Epithelial cell of esophagus (primary cell): ENCODE measurements at places on chromosomes 2 and 18.
A peak's percentile ranks its signal among the peaks of the same experiment; 100 is the strongest.

DNA sequence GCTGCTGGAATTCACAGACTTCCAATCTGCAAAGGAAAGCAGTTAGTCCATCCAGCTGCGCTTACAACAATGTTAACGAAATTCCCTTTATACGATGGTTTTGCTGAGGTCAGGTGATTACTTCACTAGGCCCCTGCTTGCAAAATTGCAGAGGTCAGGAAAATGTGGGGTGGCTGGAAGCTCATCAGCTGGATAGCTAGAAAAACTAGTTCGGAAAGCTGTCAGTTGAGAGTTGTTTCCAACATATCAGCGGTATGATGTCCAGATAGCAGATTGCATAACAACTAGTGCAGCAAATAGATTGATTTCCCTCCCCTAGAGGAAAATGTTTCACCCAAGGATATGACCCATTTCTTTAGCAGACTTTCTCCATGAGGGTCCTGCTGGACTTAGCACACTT is 2021.1 kb upstream of the CELF4 start:
- peak; percentile 10 for DNase-seq

- DNase-seq: no peak
Measured at GRCh38 chr2:85611217-85611704, 605 bp downstream of the C2orf68 start.

DNA sequence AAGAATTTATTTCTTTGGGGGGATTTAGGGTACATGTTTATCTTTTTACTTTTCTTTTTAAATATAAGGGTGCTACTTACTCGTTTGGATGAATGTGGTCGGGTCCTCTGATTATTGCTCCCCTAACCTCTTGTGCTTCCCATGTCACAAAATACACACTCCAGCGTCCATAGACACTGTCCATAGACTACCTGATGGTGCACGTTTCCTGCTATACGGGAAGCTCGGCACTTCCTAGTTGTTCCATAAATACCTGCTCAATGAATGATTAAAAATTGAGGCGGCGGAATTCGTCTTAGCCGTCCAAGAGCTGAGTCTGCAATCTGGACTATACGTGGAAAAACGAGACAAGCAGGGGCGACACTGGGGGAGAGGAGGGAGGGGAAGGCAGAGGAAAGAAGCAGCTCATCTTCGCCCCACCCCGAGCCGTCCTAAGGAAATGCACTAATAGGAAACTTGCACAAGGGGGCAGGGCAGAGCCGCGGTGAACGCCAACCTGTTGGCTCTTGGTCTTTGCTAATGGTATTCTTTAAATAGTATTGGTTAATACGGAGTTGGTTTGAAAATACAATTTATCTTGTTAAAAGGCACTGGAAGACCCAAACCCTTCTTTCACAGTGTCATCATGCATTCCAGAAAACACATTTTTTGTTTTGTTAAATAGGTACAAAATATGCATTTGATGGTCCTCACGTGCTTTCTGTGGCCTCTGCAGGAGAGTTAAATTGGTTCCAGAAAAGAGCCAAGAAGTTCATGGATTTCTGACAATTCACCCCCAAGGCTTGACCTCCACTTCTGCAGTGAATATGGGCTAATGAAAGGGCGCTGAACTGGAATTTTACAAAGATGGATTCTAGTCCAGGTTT is 73.0 kb upstream of the KCTD1 start:
- DNase-seq: peak; percentile 58

- DNase-seq: peak; percentile 51
Measured at GRCh38 chr18:56637711-56638231, 621 bp downstream of the TXNL1 start.

- DNase-seq: no peak
Measured at GRCh38 chr2:5387406-5387805, 304.8 kb upstream of the SOX11 start.

- DNase-seq: no peak
Measured at GRCh38 chr2:36802952-36803351, 106.4 kb downstream of the VIT start.
